Esophagus squamous epithelium (tissue), 5 donors: ENCODE measurements at places on chromosomes 13 and 19.

DNA sequence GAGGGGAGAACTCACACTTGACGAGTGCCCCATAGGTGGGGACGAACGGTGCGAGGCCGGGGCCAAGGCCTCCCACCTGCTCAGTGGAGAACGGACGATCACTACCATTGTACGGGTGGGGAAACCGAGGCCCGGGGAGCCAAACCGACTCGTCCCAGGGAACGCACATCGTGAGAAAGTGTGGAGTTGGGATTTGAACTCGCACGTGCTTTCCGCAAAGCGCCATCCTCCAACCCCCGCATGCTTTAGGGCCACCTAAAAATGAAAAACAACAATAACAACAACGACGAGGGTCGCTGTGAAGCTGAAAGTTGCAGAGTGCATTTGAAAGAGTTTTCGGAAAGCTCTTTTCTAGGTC lies 458 bp downstream of the ARHGEF1 start:
- no peak for DNase-seq

- no peak for DNase-seq
These were observed 4.6 kb upstream of the EPN1 start for GRCh38 chr19:55670280-55671053.

DNA sequence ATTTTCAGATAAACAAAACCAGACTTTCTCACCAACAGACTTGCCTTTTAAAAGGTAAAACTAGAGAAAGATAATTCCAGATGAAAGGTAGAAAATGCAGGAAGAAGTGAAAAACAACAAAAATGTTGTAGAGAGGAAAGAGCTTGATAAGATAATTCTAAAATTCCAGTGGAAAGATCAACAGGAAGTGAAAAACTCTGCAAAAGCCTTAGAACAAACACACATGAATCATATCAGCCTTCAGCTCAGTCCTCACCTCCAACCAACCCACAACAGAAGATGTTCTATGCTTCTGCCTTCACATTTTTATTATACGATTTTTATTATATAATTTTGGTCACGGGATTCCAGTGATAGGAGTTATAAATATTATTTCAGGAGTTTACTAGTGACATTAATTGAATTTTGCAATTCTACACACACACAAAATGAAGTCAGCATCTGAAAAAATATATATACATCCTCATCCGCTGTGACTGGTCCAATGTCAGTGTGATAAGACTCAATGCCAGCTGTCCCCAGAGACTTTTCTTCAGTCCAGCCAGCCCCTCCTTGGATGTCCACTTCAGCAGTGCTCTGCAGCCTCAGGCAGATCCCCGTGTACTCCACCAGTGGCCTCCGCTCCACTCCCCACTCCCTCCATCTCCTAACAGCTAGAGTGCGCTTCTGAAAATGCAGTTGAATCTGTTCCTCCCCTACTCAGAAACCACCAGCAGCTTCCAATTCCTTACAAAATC lies 57.9 kb downstream of the GADD45B start:
- no peak for DNase-seq

DNA sequence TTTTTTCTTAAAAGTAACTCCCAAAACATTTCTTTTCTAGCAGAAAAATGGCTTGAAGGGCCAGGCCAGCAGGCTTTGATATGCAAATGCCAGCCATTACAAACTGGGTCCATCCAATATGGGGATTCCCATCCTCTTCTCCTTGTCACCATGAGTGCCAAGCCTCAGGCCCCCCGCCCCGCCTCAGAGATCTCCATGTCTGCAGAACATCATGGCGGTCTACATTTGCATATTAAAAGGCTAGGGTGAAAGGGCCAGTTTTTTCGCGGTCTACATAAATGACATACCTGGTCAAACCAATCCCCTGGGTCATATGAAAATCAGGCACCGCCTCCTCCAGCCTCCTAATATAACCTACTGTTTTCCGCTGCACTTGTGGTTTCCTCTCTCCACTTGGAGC lies 1327.6 kb downstream of the UQCRFS1 start:
- DNase-seq, result no peak

- no peak for DNase-seq
These were observed 72.1 kb downstream of the IPO5 start for GRCh38 chr13:98025480-98026025.

- no peak for DNase-seq
These were observed 7.3 kb downstream of the IRS2 start for GRCh38 chr13:109779074-109779473.

GRCh38 chr19:12790628-12791344 lies 500 bp upstream of the JUNB start:
- no peak for DNase-seq

DNA sequence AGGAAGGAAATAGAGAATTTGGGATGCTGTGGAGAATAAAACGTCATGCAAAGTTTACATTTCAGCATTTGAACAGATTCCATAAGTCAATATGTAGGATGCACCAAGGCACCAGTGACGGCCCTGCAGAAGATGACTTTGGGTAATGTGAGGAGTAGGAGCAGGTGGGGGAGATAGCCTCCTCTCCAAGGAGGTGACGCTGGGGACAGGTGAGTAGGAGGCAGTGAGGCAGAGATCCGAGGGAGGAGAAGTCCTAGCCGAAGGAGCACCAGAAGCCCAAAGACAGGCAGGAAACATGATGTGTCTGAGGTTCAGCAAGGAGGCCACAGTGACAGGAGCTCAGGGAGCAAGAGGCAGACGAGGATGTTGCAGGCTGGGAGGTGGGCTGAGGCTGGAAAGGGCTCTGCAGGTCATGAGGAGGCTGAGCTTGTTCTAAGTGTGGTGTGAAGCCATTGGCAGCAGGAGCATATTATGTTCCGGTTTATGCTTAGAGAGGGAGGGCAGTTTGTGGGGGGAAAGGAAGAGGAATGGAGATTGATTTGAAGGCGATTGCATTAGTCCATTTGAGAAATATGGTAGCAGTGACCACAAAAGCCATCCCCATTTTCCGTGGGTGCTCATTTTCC lies 55.7 kb upstream of the C1QTNF9 start:
- no peak for DNase-seq

DNA sequence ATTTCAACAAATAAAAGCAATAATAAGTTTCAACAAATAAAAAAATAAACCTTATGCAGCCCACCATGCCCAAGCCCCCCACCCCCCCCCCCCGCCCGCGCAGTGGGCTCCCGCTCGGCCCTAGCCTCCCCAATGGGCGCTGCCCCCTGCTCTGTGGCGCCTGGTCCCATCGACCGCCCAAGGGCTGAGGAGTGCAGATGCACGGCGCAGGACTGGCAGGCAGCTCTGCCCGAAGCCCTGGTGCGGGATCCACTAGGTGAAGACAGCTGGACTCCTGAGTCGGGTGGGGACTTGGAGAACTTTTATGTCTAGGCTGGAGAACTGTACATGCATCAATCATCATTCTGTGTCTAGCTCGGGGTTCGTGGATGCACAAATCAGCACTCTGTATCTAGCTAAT lies 779.6 kb downstream of the DACH1 start:
- no peak for DNase-seq

DNA sequence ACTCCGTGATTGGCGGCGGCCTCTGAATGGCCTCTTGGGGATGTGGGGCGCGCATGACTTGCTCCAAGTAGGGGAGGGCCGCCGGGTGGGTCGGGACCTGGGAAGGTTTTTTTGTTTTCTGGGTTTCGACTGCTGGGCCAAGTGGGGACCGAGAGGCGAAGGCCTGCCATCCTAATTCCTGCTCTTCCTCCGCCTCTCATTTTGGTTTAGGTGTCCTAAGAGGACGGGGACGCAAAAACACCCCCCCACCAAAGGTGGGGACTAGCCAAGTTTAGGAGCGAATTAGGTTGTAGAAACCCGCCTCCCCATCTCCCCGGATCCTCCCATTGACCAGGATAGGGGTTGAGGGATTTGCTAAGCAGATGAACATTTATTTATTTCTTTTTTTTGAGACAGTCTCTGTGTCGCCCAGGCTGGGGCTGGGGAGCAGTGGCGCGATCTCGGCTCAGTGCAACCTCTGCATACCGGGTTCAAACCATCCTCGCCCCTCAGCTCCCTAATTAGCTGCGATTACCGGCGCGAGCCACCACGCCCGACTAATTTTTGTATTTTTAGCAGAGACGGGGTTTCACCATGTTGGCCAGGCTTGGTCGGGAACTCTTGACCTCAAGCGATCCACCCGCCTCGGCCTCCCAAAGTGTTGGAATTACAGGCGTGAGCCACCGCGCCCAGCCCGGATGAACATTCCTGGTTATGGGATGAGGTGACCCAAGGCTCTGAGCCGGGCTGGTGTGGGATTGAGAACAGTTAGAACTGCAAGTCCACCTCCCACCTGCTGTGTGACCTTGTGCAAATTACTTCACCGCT lies 838 bp downstream of the PPP2R1A start:
- peak; percentile 55 for DNase-seq

- no peak for DNase-seq
These were observed 115.2 kb upstream of the VSTM2B start for GRCh38 chr19:29410601-29411000.

- no peak for DNase-seq
These were observed 1.3 kb downstream of the SOX21 start for GRCh38 chr13:94710881-94711560.

DNA sequence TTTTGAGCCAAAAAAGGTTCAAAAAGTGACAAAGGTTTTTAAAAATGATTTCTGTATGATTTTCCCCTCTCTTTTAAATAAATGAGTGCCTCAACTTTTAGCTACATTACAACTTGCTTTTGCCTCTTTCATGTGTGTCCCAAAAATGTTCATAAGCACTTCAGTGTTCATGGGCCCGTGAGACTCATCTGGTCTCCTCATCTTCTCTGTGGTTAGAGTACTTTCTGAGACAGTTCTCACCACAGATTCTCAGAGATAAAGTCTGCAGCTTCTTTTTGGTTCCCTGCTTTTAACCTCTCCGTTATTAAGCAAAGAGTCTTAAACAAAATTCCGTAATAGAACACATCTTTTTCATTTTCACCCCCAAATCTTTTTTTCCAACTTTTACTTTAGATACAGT lies 156.9 kb downstream of the DLEU7 start:
- DNase-seq, result no peak

DNA sequence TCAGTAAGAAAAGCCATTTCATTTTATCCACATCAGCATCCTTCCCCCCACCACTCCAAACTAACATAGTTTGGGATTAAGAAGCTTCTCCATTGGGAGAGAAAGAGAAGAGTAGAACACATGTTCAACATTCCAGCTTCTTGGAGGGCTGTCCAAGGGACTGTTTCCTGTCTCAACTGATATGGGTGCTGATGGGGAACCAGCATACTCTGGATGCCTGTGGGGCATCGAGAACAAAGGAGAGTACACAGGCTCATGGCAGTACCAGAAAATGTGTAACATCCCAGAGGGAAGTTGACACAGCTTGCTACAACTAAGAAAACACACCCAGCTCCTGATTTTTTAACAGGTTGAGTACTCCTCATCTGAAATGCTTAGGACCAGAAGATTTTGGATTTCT lies 24.7 kb downstream of the SUCLA2 start:
- no peak for DNase-seq

GRCh38 chr13:30829833-30830637 lies 76.0 kb upstream of the MEDAG start:
- no peak for DNase-seq

DNA sequence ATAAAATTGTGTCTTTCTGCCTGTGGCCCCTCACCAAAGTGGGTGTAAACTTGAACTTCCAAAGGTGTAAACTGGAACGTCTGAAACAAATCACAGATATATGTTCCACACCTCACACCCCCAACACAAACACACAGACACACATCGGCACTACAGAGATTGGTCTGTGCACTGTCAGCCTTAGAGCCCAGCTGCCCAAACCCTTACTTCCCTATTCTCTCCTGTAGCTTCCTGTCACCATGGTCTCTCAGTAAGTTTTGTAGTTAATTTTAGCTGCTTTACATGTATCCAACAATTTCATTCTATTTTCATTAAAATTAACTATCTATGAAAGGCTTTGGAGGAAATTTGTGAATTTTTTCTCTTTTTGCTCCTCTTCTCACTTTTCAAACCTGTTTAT lies 5.4 kb downstream of the TM9SF2 start:
- DNase-seq, result no peak

DNA sequence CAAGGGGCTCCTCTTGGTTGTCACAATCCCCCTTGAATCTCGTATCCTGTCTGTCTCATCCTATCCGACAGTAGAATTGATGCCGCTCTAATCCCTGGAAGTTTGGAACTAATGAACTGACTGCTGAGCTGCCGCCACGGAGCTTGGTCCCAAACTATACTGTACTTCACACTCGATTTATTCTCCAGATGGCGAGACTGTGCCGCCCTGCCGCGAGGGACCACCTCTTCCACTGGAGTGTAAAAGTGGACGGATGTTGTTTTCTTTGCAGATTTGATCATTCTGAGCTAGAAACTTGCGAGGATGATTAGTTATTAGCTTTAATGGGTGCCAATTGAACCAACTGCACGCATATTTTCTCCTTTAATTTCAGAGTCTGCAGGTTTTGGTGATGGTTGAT lies 117.2 kb downstream of the ZIC5 start:
- no peak for DNase-seq

DNA sequence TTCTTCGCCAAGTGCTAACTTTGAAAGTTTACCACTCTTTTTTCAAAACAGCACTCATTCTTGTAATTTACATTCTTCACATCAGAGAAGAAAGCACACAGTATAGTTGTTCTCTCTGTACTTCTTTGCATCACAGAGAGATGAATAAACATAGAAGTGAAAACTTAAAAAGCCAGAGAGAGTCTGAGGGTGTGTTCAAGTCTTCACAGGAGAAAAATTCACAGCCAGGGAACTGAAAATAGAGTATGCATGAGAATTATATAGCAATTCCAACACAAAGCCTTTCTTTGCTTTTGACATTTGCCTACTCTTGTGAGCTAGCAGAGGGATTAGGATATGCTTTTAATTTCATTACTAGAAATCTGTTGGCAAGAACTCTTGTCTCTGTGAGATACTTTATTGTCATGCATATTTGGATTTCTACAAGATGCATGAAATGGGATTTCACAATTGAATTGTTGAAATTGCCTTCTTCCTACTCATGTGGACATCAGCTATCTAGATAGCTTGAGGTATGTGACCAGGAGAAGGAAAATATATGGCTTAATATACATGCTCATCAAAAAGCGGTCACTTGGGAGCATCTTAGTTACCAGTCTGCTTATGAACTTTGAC lies 166.1 kb downstream of the SLC7A1 start:
- DNase-seq, result no peak

DNA sequence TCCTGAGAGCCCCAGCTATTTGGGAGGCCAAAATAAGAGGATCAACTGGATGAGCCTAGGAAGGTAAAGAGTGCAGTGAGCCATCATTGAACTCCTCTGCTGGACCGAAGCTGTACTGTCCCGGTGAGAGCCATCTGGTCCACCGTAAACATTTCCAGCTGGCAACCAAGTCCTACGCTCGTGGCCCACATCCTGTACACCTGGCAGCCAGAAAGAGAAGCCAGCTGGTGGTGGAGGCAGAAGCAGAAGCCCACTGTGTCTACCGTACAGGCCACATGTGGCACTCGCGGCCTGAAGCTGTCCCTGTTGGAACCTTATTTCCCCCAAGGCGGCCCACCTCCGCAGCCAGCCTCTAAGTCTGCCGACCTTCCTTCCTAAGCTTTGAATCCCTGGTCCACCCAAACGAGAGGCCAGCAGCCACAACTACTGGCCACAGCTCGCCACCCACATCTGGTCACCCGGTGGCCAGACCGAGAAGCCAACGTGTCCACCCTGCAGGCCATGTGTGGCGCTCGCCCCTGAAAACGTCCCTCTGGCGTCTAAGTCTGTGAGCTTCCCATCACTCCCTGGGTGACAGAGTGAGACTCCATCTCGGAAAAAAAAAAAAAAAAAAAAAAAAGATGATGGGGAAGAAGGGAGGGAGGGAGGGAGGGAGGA lies 14.2 kb upstream of the ZNF91 start:
- no peak for DNase-seq
